Sigmoid colon (tissue), 7 donors: ENCODE measurements at places on chromosomes 3 and 15. TPM values are rescaled to one million over a fixed set of nuclear protein-coding genes. Genes with fewer than 3 reads are reported as not detected.

The ONECUT1 gene
- 0.36 TPM for total RNA-seq

The C3orf49 gene
- total RNA-seq = not detected

DNA sequence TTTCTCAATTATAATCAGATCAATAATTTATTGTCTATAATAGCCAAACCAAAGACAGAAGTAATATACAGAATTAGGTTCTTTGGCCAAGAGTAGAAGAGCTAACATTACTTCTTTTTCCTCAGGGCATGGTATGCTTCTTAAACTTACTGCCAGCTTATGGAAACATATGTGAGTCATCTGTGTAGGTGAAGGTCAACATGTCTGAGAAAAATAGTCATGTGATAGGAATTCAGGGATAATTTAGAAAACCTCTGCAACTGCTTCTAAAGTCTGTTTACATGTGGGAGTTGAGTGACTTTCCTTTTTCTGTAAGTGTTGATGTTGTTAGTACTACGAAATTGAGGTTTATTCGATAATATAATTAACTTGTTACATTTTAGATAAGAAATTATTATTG is 19.2 kb upstream of the MAP6D1 start:
- no peak overlapping the region for H3K4me3 ChIP-seq
- no peaks in the 10 kb centered on the region for H3K4me1 ChIP-seq

GRCh38 chr15:74955796-74956647 is 550 bp downstream of the RPP25 start:
- DNase-seq = peak; percentile 89
- peaks cover 35% of the 10 kb centered on the region for H3K4me1 ChIP-seq
- H3K4me3 ChIP-seq = peak overlapping the region; percentile 65
- peak overlapping the region; percentile 84 for H3K27ac ChIP-seq

DNA sequence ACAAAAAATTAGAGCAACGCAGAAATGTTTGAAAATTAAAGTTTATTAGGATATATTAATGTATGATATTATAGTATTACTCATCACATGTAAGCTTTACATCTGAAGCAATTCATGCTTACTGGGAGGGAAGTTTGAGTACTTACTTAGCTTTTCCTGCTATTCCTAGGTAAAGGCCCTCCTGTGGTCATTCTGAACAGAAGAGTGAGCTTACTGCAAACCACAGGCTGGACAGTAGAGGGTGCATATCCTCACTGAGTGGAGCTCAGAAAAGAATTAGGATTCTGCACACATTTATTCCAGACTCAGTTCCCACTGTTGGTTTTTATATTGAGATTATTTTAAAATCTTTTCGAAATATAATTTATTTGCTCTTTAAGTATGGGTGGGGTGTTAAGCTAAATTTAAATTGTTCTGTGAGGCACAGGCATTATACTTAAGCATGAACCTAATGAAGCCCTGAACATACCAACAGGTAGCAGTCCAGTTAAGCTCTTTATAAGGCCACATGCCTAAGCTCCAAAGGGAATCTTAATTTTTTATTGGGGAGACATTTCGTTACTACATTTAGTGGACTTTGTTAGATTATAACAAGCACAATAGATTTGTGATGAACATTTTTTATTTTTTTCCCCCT is 10.2 kb downstream of the MRPS22 start:
- H3K4me3 ChIP-seq = no peak overlapping the region
- H3K27ac ChIP-seq = no peak overlapping the region
- DNase-seq = no peak
- H3K4me1 ChIP-seq = no peaks in the 10 kb centered on the region

DNA sequence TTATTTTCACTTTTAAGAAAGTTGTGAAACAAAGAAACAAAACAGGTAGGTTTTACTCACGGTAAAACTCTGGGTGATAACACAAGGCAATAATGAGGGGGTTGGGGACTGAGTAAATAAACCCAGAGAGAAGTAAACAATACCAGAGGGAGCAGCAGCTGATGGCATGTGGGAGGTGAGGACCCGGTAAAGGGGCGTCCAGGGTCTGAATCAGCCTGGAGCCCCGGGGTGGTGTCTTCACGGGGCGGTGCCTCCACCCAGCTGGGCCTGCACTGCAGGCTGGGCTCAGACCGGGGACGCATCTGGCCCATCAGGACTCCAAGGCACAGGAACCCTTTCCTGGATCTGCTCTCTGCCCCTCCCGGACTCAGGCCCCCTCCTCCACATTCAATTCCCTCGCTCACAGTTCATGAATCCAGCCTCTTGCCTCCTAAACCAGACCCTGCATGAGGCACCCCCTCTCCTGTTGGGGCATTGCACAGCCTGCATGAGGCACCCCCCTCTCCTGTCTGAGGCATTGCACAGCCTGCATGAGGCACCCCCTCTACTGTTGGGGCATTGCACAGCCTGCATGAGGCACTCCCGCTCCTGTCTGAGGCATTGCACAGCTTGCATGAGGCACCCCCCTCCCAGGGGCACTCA is 73.9 kb upstream of the MFGE8 start:
- H3K4me3 ChIP-seq = no peak overlapping the region
- no peaks in the 10 kb centered on the region for H3K27me3 ChIP-seq
- no peak for DNase-seq
- H3K27ac ChIP-seq = no peak overlapping the region

DNA sequence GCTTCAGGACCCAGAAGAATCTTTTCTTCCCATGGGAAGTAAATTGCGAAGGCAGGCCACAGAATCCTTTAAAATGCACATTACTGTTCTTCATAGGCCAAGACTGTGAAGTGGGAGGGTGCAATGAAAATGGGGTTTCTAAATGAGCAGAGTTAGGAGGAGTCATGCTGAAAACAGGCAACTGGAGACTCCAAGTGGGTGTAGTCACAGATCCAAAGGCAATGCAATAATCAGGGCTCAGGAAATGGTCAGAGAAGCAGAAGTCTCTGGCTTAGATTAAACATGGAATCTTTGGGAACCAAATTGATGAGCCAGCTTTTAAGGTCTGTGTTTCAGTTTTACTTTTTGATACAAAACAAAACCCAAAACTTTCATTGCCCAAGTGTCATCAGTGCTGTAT is 37.6 kb downstream of the HHLA2 start:
- H3K27ac ChIP-seq = no peak overlapping the region
- no peaks in the 10 kb centered on the region for H3K27me3 ChIP-seq
- H3K4me1 ChIP-seq = peaks cover 7% of the 10 kb centered on the region
